ENCODE measurements at places on chromosomes 16 and 17. TPM values are rescaled to one million over a fixed set of nuclear protein-coding genes. Genes with fewer than 3 reads are reported as not detected.

Gene SBK1
- 0.08 TPM for total RNA-seq

Gene ITGB4
- total RNA-seq = 1,928 TPM

Gene TMEM219
- total RNA-seq = 123 TPM

Gene CD300H
- total RNA-seq = not detected

Gene RCVRN
- total RNA-seq = not detected

Gene KRT20
- not detected for total RNA-seq

Gene MYH4
- not detected for total RNA-seq

Gene ATP1B2
- not detected for total RNA-seq

Gene EVPL
- total RNA-seq = 14.2 TPM

Gene PIMREG
- total RNA-seq = 9.8 TPM

Gene TMIGD1
- total RNA-seq = not detected

Gene ZNF785
- 2.3 TPM for total RNA-seq

Gene MYH11
- not detected for total RNA-seq

Gene KRT16
- total RNA-seq = 260 TPM

Gene VAT1L
- total RNA-seq = not detected

Gene SLC35G6
- total RNA-seq = not detected

Gene ZACN
- total RNA-seq = not detected

Gene C17orf78
- total RNA-seq = not detected

Gene FOXC2
- 0.49 TPM for total RNA-seq

Gene AMZ2
- 117 TPM for total RNA-seq

Gene C1QL1
- 2.5 TPM for total RNA-seq

Gene SLC12A3
- total RNA-seq = not detected

Gene ACE
- 0.78 TPM for total RNA-seq

Gene KREMEN2
- 11.7 TPM for total RNA-seq

Gene TERB1
- total RNA-seq = not detected

Gene CTF1
- 0.57 TPM for total RNA-seq

Gene ADAM11
- 0.08 TPM for total RNA-seq

Gene VAMP2
- total RNA-seq = 11.3 TPM

Gene MCRIP2
- 55.2 TPM for total RNA-seq

Gene ACSM5
- not detected for total RNA-seq

Gene ZFP1
- total RNA-seq = 5.5 TPM

Gene CLDN9
- total RNA-seq = not detected

Gene CRISPLD2
- total RNA-seq = 0.70 TPM

Gene ZNF629
- 9.9 TPM for total RNA-seq

Gene CBFA2T3
- 0.11 TPM for total RNA-seq

Gene DNASE1L2
- total RNA-seq = 0.78 TPM

Gene SEPTIN12
- not detected for total RNA-seq

Gene SLC52A1
- total RNA-seq = 0.62 TPM

Gene MYO19
- 66.5 TPM for total RNA-seq

Gene TP53TG3C
- not detected for total RNA-seq

Gene TNP2
- not detected for total RNA-seq

Gene KRT36
- total RNA-seq = not detected

Gene MAF
- total RNA-seq = 9.8 TPM

Gene ATP2C2
- 0.70 TPM for total RNA-seq

Gene CDH16
- total RNA-seq = 0.04 TPM

Gene CACNB1
- total RNA-seq = 12.0 TPM

Gene MYH3
- 0.34 TPM for total RNA-seq

Gene CHRNE
- not detected for total RNA-seq

Gene UNC45B
- total RNA-seq = under 0.01 TPM

All from hair follicular keratinocyte (primary cell).